ENCODE measurements at places on chromosomes 5 and 9.

GRCh38 chr5:107254214-107254901, 416.4 kb downstream of the EFNA5 start:
- DNase-seq, result no peak

GRCh38 chr9:136575626-136576268, 29.9 kb upstream of the NOTCH1 start:
- no peak for DNase-seq

GRCh38 chr9:15696979-15697378, 144.1 kb downstream of the CCDC171 start:
- peak; percentile 9 for DNase-seq

- DNase-seq, result no peak
Measured at GRCh38 chr5:58348996-58349728, 110.7 kb downstream of the PLK2 start.

GRCh38 chr9:130467316-130467715, 22.6 kb downstream of the ASS1 start:
- DNase-seq, result no peak

GRCh38 chr5:96683392-96683791, 21.2 kb downstream of the CAST start:
- no peak for DNase-seq

GRCh38 chr5:74187757-74188156, 452.8 kb downstream of the ENC1 start:
- DNase-seq, result no peak

GRCh38 chr5:142117579-142118151, 9.1 kb downstream of the NDFIP1 start:
- DNase-seq, result no peak

GRCh38 chr5:132797651-132798050, 15.5 kb upstream of the SOWAHA start:
- DNase-seq, result no peak

DNA sequence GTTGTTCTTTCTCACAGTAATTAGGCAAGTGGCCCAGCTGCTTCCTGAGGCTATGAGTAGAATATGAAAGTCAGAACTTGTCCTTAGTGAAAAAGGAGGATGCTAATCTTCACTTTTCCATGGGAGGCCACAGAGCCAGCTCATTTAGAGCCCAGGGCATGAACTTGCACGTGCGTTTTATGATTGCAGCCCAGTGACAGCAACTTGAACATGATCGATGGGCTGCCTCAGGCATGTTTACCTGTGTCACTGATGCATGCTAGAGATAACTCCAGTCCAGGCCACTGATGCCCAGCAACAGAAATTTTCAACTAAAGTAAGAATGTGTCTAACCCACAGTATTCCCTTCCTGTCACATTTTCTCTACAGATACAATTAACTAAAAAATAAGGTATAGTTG, 179.3 kb downstream of the CTNND2 start:
- no peak for DNase-seq

DNA sequence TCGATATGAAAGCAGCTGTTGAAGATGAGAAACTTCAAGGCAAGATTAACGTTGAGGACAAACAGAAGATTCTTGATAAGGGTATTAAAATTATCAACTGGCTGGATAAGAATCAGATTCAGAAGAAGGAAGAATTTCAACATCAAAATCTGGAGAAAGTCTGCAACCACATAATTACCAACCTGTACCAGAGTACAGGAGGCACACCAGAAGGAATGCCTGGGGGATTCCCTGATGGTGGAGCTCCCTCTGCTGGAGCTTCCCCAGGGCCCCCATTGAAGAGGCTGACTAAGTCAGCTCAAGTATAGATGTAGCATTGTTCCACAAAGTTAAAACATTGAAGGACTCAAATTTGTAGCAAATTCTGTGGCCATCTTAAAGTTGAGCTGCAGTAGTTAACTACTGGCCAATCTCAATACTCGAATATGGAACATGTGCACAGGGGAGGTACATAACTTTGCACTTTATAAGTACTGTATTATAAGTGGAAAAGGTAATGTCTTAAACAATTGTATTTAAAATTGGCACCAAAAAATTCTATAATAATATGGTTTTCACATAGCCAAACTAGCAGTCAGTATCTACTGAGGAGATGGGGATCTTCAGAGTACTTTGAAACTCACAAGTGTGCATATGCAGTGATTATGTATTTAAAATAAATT, 237.5 kb downstream of the CHSY3 start:
- DNase-seq, result peak; percentile 64

DNA sequence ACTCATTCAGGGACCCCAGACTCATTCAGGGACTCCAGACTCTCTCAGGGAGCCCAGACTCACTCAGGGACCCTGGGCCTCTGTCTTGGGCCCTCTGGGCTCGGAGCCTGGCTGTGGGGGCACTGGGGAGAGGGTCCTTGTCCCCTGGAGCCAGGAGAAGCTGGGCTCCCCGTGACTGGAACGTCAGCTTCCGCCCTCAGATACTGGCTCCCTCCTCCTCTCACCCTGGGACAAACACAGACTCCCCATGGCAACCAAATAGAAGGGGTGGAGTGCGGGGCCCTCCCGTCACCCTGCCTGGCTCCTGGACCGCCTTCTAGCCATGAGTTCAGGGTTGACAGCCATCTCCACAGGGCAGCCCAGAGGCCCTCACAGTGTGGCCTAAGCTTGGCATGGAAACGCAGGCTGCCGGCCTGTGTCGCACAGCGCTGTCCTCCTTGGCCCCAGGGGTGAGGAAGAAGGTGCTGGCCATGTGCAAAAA, 27.6 kb downstream of the ZDHHC11B start:
- DNase-seq, result no peak

DNA sequence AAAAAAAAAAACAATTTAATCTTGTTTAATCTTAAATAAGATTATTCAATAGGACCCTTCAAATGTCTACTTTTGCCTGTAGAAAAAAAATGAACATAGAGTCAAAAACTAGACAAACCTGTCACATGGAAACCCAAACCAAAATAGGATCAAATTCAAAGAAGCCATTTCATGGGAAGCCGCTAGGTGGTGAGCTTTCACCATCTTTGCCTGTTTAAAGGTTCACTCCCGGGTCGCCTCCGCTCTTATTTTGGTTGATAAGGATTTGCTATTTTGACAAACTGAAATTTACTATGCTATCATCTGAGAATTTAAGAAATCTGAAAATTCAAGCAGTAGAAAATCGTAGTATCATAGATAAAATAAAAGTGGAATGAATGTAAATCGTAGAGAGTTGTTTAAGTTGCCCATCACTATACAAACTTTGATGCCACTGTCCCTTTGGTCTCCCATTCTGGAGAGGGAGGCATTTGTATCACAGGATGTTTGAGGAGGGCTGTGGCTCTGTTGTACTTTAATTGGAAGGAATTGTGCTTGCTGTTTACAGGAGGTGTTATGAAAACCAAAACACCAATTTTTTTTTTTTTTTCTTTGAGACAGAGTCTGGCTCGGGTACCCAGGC, 43.5 kb upstream of the DNAH5 start:
- DNase-seq, result peak; percentile 82

GRCh38 chr9:113504725-113505590, 41.4 kb downstream of the RGS3 start:
- no peak for DNase-seq

Data from myocyte (in vitro differentiated cells).